ENCODE measurements at places on chromosomes 7 and 10.

DNA sequence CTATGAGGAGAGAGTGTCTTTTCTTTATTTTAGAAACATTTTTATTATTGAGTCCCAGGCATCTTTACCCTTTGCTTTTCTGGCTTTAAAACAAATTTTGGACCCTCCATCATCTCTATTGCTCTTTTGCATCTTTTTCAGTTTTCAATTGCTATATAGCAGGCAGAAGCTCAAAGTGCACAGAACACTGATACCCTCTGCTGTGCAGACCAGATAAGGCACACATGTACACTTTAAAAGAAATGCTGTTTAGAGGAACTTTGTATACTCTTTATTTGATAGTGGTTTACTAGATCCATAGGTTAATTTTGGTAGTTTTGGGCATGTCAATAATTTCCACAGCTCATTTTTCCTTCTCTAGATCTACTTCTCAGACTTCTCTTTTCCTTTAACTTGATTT lies 324.2 kb downstream of the SH2D4B start:
- no peak for DNase-seq

- DNase-seq: peak; percentile 33
Observed at GRCh38 chr7:30928254-30928872, 16.7 kb downstream of the AQP1 start.

DNA sequence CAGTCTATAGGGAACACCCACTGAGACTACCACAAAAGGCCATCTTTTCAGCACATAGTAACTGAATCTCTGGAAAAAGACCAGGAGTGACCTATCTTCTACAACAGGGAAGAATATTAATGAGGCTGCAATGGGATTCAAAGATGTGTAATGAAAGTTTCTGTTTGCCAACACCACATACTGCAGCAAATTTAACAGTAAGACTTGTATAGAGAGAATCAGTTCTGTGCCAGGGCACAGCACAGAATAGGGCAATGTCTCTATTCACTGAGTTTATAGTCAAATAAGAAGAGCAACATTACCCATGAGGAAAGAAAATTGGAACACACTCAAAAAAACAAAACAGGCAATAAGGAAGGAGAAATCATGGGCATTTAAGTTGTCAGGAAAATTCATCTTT lies 91.4 kb upstream of the PTN start:
- no peak for DNase-seq

GRCh38 chr7:28411876-28412662 lies at the start of gene CREB5:
CREB5 (plus strand) TSS chr7:28412518; CDS start chr7:28412915, 397 bp downstream.
- DNase-seq: no peak

- DNase-seq: no peak
Observed at GRCh38 chr10:124991835-124992234, 49.9 kb downstream of the ZRANB1 start.

DNA sequence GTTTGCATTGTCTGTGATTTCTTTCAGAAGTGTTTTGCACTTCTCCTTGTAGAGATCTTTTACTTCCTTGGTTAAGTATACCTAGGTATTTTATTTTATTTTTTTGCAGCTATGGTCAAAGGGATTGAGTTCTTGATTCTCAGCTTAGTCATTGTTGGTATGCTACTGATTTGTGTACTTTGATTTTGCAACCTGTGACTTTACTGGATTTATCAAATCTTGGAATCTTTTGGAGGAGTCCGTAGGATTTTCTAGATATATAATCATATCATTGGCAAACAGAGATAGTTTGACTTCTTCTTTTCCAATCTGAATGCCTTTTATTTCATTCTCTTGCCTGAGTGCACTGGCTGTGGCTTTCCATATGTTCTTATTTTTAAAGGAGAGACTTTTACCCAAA lies 41.9 kb downstream of the CCSER2 start:
- DNase-seq: no peak

- DNase-seq: no peak
Observed at GRCh38 chr7:7330997-7331396, 148.7 kb downstream of the C1GALT1 start.

DNA sequence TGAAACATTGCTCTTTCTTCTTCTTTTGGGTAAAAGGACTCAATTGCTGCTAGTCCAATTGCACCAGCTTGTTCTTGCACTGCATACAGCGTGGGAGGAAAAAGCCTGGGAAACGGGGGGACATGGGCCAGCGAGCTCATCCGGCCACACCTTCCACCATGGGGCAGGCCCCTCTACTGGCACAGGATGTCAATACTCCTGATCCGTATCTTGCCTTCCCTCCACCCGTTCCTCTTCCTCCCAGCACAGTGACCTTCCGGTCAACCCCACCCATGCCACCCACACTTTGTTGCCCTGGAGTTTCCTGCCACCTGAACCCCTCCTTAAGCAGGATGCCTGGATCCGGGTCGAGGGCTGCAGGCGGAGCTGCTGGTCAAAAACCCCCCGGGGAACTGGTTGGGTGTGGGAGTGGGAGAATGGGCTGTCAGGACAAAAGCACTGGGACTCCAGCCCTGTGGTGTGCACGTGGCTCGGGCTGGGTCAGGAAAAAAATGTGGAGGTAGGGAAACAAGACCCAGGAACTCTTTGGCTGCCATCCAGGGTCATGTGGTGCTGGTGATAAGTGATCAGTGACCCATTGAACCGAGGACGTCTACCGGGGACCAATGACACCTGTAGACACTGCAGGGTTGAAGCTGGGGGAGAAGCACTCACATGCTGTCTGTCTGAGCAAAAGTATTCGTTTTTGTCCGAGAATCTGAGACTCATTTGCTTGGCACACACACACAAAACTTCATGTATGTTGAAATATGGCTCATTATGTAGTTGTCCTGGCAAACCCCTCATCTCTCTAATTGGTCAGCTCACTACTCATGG lies 8.1 kb downstream of the IL2RA start:
- no peak for DNase-seq

DNA sequence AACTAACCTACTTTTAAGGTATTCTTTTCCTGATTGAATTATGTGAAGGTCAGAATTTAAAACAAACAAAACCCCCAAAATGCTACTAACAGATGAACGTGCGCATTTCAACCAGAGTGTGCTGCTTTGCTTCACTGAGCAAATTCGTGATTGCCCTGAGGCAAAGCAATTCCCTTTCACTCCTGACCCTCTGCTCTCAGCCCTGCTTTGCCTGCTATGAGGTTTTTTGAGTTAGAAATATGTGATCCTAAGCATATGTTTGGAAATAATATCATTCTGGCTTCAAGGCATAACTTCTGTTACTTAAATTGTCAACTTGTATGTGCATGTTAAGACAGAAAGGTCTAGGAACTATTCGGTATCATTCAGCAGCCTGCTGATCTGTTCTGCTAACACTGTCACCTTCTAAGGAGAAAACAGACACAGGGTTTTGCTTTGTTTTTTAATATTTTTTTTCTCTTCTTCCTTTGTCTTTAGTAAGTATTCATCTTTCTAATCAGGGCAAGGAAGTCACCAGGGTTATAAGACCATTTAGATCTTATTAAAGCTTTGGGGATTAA lies 124.2 kb downstream of the GNAT3 start:
- DNase-seq: no peak

- no peak for DNase-seq
Observed at GRCh38 chr10:101007915-101008822, 8.6 kb downstream of the LZTS2 start.

Data from mesothelial cell of epicardium (in vitro differentiated cells).